Stimulated activated CD4-positive, alpha-beta T cell treated with anti-CD3 and anti-CD28 coated beads, Interleukin-4, amount 100 ng/mL, for 1 hour (primary cell): ENCODE measurements at places on chromosomes 11 and 22.

GRCh38 chr11:69101115-69101791 is 52.5 kb downstream of the TPCN2 start:
- DNase-seq = peak; percentile 82

GRCh38 chr11:95095858-95096587 is 6.4 kb downstream of the ENDOD1 start:
- DNase-seq = no peak

GRCh38 chr22:38513063-38513462 is 7.0 kb upstream of the DDX17 start:
- peak; percentile 25 for DNase-seq

DNA sequence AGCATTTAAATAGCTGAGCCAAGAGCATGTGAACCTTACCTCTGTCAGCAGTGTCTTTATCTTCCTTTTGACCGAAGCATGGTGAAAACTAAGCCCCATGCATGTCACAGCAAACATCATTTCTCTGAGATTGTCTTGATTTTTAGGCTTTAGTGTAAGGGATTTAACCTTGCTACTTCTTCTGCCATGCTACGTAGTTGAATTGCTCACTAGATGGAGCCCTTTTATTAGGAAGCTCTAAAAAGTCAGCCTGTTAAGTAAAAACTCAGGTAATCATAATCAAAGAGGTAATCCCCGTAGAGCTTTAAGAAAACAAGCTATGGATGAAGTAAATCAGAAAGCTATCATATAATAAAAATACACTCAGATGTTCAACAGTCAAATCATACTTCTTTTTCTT is 149.5 kb downstream of the PGR start:
- DNase-seq = no peak

DNA sequence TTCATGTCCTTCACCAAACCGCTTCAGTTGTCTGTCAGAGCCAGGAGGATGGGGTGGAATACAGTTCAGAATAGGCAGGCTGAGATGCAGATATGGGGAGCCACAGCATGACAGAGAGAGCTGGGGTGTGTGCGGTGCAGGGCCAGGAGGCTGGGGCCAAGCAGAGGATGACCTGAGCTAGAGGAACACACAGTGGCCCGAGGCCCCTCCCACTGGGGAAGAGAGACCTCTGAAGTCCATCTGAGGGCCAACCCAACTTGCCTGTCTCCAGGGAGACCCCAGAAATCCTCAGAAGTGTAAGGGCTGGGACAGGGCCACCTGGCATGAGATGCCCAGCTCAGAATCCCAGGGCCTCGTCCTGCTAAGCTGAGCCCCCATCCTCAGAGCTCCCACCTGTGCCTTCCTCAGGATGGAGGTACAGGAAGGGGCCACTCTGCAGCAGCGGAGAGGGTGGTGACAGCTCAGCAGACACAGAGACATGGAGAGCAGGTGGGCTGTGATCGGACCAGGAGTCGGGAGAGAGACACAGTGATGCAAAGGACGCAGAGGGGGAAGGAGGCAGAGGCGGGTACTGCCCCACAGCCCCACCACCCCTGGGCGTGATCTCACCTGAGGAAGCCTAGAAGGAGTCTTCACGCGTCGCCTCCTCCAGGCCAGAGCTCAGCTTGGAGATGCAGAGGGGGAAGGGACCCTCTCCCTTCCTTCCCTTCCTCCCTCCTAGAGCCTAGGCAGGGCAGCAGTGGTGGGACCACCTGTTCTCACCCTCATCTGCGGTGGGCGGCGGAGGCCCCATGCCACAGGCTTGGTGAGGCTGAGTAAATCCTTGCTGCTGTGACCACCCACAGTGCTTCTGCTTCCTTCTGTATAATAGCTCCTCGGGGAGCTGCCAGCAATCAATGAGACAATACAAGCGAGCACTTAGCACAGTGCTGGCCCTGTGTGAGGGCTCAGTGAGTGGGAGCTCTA is 9.1 kb upstream of the TUB start:
- DNase-seq = no peak

- DNase-seq = no peak
Observed at GRCh38 chr11:12981676-12982522, 27.2 kb upstream of the RASSF10 start.

DNA sequence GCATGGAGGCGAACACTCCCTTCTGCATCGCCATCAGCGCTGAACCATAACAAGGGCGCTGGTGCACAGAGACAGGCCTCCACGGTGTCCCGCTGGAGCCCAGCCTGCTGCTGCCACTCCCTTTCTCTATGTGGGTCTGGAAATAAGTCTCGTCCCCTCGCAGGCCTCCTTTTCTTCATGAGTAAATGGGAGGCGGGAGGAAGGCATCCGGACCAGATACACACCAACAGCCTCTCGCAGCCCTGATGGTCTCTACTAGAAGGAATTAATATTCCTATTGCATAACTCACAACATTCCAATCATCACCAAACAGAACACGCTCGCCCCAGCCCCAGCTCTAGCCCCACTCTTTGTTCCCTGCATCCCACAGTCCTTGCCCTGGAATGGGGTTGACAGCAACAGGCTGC is 14.9 kb downstream of the RASD2 start:
- DNase-seq = no peak

- no peak for DNase-seq
Observed at GRCh38 chr11:76621466-76621865, 49.1 kb downstream of the LRRC32 start.

DNA sequence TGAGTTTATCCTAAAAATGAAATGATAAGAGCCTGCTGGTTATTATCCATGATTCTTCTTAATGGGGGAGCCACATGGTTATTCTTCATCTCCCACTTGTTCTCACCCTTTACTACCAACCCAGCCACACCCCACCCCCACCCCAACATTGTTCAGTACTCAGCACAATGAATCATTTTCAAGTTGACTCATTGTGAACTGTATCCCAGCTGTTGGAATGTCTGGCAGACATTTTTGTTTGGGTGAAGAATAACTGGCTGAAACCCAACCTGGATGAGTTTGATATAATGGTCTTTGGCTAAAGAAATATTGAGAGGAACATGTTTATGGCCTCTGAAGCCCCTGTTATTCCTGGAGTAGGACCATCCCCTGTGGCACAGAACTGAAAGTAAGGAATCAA is 136.2 kb downstream of the ELP4 start:
- no peak for DNase-seq

GRCh38 chr11:28400331-28401100 is 292.3 kb downstream of the METTL15 start:
- DNase-seq = no peak

- no peak for DNase-seq
Observed at GRCh38 chr22:39315389-39315788, 4.0 kb downstream of the RPL3 start.

- no peak for DNase-seq
Observed at GRCh38 chr11:68329978-68330699, 17.7 kb downstream of the LRP5 start.

GRCh38 chr11:86208572-86208971 is 36.0 kb upstream of the EED start:
- DNase-seq = no peak

GRCh38 chr11:66957971-66958231 is 282 bp downstream of the PC start:
- DNase-seq = no peak

- DNase-seq = no peak
Observed at GRCh38 chr22:45502215-45503049, at the start of gene FBLN1. Gene FBLN1 (plus strand): TSS chr22:45502883. CDS start chr22:45502986, 103 bp downstream.

DNA sequence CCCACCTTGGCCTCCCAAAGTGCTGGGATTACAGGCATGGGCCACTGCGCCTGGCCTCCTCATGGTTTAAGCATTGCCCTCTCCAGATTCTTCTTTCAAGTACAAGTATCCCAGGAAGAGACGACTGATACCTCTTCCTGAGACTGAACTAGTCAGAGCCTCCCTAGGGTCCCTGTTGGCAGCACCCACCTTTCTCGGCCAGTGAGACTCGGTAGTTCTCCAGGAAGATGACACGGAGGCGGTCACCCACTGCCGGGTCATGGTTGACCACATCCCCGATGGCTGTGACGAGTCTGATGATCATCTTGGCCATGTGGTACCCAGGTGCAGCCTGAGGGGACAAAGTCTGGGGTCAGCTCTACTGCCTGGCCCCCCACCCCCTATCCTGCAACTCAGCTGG is 7.2 kb upstream of the RASGRP2 start:
- DNase-seq = no peak

DNA sequence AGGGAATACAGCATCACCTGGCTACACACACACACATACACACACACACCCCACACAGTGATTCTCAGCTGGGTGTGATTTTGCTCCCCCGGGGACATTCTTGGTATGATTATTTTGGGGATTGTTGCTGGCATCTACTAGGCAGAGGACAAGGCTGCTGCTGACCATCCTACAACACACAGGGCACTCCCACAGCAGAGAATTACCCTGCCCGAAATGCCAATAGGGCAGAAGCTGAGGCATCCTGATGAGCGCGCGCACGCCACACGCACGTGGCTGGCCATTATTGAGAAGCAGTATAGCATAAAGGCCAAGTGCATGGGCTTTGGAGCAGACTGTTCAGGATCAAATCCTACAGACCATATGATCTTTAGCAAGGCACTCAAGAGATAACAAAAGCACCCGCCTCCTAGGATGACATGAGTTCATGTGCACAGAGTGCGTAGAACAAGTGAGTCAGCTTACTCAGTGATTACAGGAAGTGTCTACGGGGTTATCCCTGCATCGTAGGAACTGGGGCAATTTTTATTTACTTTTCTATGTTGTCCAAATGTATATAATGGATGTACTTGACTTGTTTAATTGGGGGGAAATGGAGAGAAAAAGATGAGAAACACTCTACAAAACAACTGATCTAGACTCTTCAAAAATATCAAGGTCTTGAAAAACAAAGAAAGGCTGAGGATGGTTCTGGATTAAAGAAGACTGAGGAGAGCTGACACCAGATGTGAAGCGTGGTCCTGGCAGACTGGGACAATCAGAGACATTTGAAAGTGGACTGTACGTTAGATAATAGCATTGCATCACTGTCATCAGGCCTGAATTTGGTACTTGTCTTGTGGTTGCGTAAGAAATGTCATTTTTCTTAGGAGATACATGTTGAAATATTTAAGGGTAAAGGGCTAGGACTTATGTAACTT is 7.2 kb upstream of the EHD1 start:
- DNase-seq = no peak

GRCh38 chr22:21445437-21446127 is 21.6 kb upstream of the TMEM191C start:
- no peak for DNase-seq

- no peak for DNase-seq
Observed at GRCh38 chr11:75204012-75204674, 36.4 kb upstream of the TPBGL start.

- DNase-seq = no peak
Observed at GRCh38 chr11:86070142-86071056, 1.5 kb upstream of the PICALM start.

- DNase-seq = no peak
Observed at GRCh38 chr11:64294774-64295173, 3.7 kb downstream of the KCNK4 start.

- DNase-seq = no peak
Observed at GRCh38 chr11:12088047-12088481, 22.3 kb upstream of the MICAL2 start.

- no peak for DNase-seq
Observed at GRCh38 chr11:64084951-64085710, 49.4 kb downstream of the FLRT1 start.

DNA sequence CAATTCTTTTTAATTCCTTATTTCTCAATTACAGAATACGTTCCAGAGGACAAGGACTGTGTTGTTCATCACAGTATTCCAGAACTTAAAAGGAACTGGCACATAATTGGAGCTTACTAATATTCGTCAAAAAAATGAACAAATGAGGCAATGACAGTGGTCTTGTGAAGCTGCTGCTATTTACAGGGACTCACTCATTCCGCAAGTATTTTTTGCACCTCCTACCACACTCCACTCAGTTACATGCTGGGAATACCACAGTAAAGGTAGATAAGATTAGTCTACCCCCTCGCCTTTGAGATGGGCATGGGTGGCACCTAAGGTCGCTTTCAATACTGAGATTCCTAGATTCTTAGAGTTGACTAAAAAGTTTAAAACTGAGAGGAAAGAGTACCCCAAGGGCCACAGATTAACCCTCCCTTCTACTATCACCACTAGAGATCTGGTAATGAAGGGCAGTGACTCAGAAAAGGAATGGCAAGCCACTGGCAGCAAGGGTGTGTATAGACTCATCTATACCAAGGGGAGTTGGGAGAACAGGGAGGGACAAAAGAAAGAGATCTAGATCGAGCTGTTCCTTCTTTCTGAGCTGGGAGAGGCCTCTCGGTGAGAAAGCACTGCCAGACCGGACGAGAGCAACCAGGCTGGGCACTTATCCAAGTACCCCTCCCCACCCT is 85.0 kb downstream of the RPL27A start:
- DNase-seq = no peak

GRCh38 chr11:121473064-121473777 is 20.5 kb upstream of the SORL1-AS1 start:
- no peak for DNase-seq

GRCh38 chr11:59365232-59366018 is 6.7 kb downstream of the OR5AN1 start:
- DNase-seq = no peak

GRCh38 chr11:3229673-3230630 is 2.3 kb downstream of the MRGPRE start:
- no peak for DNase-seq

GRCh38 chr11:24496736-24497725 is at the start of gene LUZP2:
Gene LUZP2 (plus strand): TSS chr11:24497053.
- DNase-seq = no peak

GRCh38 chr22:31291481-31292235 is 630 bp downstream of the PIK3IP1 start:
- DNase-seq = no peak
